ENCODE measurements at places on chromosomes 2 and 18.
A peak's percentile ranks its signal among the peaks of the same experiment; 100 is the strongest.

GRCh38 chr18:46894124-46894523 is 23.2 kb downstream of the PIAS2 start:
- no peak for DNase-seq

DNA sequence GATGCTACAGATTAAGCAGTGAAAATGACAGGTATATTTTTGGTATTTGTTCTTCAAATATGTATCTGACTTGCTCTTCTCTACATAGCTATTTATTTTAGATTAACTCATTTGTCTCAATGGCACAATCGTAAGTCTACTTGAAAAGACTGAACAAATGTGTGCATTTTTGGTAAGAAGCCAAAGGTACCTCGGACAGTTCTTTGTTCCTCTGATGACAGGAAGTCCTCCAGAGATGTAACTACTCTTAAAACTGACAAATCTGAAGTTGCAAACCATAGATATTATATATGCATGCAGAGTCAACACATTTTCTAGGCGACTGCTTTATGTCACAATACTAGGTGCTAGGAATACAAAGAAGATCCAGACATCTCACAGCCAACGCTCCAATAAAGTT is 36.7 kb downstream of the NDUFAF7 start:
- no peak for DNase-seq

GRCh38 chr2:195813421-195813820 is 156.4 kb downstream of the SLC39A10 start:
- no peak for DNase-seq

GRCh38 chr2:197024206-197024605 is 97.7 kb upstream of the PGAP1 start:
- no peak for DNase-seq

DNA sequence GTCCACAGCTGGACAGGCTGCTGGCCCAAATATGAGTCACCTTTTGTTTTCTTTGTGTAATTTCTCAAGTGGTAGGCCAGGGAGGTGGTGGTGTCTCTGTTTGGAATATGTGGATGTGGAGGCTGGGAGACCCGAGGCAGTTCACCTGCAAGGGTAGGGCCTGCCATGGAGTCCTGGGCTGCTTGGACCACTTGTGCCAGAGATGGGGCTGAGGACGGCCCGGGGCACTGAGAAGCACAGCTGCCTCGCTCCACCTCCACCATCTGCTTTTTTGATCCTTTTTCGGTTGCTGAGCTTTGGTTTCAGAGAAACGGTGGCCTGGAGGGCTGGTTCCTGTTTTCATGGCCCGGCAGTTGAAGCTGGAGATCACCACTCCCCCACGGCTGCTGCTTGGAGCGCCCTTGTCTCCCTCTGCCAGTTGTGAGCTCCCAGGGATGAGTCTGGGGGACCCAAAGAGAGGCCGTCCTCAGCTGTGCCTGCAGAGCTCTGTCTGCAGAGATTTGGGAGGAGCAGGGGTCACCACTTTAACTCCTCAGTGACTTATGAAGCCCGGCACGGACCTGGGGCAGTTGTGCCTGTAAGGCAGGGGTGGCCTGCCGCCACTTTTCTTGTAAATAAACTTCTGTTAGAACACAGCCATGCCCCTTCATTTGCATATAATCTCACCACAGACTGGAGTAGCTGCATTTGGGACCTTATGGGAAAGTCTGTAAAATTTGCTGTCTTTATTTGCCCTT is 67.6 kb upstream of the MCFD2 start:
- no peak for DNase-seq

- DNase-seq, result no peak
Observed at GRCh38 chr2:136324966-136325365, 207.0 kb upstream of the CXCR4 start.

DNA sequence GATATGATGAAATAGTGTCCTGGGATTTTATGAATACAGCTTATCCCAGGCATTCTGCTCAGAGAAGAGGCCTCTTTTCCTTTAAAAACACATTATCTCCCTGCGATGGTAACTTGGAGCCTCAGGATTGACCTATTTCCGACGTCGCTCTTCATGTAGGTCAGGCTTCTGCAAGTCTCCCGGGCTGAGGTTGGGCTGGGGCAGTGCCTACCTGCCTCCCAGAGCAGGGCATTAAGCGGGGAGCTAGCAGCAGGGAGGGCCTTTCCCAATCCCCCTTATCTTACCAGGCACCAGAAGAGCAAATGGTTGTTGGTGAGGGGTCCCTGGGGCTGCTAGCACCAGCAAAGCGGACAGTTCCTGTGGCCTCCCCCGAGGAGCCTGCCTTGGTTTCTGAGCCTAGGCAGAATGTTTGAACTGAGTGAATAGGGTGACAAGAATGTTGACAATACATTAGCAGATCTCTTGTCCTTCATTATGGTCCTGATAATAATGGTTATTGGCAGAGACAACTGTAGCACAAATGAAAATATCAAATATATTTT is 60.2 kb downstream of the TRPM8 start:
- no peak for DNase-seq

DNA sequence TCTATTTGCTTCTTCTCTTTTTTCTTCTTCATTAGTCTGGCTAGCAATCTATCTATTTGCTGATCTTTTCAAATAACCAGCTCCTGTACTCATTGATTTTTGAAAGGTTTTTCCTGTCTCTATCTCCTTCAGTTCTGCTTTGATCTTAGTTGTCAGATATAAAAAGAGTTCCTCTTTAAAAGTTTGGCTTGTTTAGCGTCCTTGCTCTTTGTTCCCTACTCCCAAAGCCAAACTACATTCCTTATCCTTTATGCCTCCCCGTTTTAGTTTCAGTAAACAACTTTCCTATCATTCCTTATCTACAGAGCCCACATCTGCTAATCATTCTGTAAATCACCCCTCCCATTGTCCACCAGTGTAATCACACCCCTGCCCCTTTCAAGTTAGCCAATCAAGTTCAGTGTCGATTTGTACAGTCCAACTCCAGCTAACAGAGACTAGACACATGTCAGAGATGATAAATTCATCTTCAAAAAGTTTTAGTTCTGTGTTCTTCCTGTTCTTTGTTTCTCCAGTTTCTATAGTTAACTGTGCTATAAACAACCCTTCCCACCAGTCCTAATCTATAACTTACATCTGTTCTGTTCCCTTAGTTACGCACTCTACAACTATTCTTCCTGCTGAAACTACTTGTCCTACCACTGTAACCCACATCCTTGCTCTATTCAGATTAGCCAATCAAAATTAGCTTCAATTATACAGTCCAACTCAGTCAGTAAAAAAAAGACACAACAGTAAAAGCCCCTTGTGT is 44.4 kb downstream of the TFPI start:
- DNase-seq, result no peak

- DNase-seq, result no peak
Observed at GRCh38 chr2:205461678-205462665, 220.3 kb upstream of the NRP2 start.

DNA sequence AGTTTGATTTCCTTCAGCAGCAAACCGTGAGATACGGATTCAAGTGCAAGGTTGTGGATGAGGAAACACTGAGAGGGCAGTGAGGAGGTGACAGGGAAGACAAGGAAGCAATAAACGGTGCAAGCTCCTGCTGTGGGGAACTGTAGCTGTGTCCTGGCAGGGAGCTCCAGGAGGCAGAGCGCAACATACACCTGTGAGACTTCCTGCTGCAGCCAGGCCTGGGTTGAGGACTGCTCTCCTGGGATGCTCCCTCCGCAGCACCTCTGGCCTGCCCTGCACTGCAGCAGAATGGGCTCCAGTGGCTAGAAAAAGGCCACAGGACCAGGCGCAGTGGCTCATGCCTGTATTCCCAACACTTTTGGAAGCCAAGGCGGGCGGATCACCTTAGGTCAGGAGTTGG is 85.5 kb downstream of the MRO start:
- no peak for DNase-seq

DNA sequence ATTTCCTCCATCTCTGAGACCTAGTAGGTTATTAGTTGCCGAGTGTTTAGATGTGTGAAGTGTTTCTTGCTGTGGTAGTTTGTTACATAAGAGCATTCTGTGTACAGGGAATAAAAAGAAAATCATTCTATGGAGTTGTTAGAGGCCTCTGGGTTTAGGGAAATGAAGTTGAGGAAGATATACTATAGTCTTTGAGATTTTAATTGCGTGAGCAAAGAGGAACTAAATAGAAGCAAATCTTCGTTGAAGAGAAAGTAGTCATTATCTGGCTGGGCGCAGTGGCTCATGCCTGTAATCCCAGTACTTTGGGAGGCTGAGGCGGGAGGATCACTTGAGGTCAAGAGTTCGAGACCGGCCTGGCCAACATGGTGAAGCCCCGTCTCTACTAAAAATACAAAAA is 19.0 kb downstream of the USP39 start:
- DNase-seq, result no peak

GRCh38 chr2:168462543-168463045 is 6.5 kb downstream of the CERS6 start:
- DNase-seq, result no peak

GRCh38 chr2:223712642-223713041 is 110.5 kb upstream of the SCG2 start:
- DNase-seq, result no peak

- no peak for DNase-seq
Observed at GRCh38 chr2:215407061-215407460, 28.8 kb downstream of the FN1 start.

GRCh38 chr2:47568164-47568850 is 165.4 kb downstream of the MSH2 start:
- DNase-seq, result no peak

- no peak for DNase-seq
Observed at GRCh38 chr2:27736890-27737204, 34.7 kb upstream of the MRPL33 start.

DNA sequence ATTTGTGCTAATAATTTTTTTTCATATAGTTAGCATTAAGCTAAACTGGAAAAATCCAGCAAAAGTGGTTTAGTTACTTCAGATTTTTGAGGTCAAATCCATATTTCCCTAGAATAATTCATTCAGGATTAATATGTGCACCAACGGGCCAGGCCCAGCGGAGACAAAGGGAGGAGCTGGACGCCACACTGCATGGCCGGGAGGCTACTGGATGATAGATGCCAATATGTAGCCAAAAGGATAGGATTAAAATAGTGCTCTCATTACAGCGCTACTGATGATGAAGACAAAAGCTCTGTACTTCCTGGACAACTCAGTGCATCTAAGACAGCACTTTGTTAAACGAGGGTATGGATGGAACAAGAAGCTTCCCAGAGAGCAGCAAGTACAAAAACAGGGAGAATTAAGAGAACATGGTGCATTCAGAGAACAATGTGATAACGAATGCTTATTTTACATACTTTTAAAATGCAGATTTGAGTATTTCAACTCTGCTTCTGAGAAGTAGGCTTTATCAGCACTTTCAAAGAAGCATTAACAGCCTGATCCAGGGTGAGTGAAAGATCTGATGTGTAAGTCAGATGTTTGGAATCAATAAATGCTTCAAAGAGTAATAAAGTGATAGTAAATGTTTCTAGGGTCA is 39.8 kb downstream of the PPP4R1 start:
- no peak for DNase-seq

GRCh38 chr18:32424696-32425095 is 46.0 kb downstream of the GAREM1 start:
- DNase-seq, result no peak

DNA sequence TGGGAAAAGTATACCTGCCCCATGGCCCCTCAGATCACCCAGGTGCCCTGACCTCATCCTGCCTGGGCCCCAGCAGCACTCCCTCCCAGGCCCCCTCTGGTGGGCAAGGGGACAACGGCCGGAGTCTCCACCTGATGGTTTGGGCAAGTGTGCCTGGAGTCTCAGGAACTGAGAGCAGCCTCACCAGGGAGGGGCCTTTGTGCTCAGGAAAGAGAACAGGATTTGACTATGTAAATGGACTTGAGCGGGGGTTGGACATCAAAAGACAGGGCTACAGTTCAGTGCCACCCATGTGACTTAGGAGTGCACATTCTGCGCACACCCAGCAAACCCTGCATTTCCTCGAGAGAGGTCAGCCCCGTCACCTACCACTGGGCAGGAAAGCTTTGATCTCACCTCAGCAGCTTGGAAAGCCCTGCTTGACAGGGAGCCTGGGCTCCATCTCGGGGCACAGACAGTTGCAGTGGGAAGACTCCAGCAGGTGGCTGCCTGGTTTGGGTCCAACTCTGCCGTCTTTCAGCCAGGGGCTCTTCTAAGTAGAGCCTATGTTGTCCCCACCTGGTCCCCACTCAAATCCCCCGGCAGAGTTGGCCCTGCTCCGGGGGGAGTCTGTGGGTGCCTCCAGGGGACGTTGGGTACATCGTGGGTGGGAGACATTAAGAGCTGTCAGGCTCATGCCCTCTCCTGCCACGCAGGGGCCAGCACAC is 3.3 kb downstream of the INPP5D start:
- DNase-seq, result no peak

DNA sequence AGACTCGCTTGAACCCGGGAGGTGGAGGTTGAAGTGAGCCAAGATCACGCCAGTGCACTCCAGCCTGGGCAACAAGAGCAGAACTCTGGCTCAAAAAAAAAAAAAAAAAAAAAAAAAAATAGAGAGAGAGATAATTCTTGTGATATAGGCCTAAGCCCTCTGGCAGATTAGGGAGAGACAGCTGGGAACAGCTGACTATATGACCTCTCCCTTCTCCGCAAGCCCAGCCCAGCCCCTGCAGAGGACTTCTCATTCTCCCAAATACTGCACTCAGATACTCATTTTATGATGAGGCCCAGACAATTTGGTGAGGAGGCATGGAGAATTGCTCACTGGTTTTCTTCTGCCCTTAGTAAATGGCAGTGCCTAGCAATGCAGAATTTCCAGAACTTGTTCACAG is 262.0 kb downstream of the HAUS1 start:
- no peak for DNase-seq

GRCh38 chr2:8684540-8684877 is 2.7 kb downstream of the ID2 start:
- DNase-seq, result no peak

- DNase-seq, result no peak
Observed at GRCh38 chr2:177073611-177074010, 139.0 kb upstream of the HNRNPA3 start.

GRCh38 chr2:234910186-234910679 is 41.6 kb upstream of the SH3BP4 start:
- no peak for DNase-seq

- DNase-seq, result no peak
Observed at GRCh38 chr2:148998165-148998830, 40.2 kb upstream of the LYPD6B start.

- no peak for DNase-seq
Observed at GRCh38 chr2:235483313-235483712, 10.5 kb upstream of the AGAP1 start.

GRCh38 chr2:232276084-232276732 is 102.3 kb upstream of the ALPP start:
- no peak for DNase-seq

DNA sequence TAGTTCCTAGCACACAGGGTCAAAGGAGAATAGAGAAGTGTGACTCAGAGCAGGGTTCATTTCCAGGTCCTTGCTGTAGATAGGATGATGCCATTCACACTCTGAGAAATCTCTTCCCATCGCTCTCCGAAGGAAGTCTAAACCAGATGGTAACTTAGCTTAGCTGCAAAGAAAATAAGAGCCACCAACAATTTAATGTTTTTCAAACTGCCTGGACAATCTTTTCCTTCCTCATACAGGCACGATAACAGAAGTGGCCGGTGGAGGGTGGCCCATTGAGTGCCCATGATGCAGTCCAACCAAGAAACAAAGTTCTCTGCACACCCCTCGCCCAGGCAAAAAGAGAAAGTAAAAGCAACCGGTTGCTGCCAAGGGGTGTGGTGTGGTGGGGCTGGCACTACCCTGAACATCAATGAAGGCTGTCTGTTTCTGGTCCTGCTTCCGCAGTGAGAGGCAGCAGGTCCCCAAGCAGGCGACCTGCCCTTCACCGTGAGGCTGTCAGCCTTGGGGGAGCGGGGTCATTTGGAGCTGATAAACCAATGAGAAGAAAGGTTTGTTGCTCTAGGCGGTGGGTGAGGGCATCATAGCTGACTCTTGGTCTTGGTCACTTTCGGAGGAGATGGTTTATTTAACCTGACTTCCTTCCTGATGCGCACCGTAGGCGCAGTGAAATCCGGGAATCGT is 105.6 kb upstream of the CD302 start:
- DNase-seq, result peak; percentile 29
